Esophagus squamous epithelium (tissue), 5 donors: ENCODE measurements at places on chromosomes 5 and 9.

- DNase-seq, result no peak
Measured at GRCh38 chr5:126188804-126189203, 234.4 kb upstream of the GRAMD2B start.

DNA sequence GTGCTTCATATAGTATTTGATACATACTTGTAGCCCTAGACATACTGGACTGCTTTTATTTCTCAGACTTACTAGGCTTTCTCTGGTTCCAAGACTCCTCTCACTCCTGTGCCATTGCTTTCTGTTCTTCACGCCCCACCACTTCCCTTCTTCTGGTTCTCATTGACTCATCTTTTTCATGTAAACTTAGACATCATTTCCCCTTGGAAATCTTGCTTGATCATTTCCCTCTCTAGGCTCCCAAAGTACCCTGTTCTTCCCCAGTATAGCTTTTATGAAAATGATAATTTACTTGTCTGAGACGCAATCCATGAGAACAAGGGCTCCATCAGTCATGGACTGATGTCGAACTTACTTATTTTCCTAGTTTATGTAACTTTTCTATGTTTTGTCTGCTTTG lies 83.5 kb downstream of the TLR4 start:
- DNase-seq, result no peak

DNA sequence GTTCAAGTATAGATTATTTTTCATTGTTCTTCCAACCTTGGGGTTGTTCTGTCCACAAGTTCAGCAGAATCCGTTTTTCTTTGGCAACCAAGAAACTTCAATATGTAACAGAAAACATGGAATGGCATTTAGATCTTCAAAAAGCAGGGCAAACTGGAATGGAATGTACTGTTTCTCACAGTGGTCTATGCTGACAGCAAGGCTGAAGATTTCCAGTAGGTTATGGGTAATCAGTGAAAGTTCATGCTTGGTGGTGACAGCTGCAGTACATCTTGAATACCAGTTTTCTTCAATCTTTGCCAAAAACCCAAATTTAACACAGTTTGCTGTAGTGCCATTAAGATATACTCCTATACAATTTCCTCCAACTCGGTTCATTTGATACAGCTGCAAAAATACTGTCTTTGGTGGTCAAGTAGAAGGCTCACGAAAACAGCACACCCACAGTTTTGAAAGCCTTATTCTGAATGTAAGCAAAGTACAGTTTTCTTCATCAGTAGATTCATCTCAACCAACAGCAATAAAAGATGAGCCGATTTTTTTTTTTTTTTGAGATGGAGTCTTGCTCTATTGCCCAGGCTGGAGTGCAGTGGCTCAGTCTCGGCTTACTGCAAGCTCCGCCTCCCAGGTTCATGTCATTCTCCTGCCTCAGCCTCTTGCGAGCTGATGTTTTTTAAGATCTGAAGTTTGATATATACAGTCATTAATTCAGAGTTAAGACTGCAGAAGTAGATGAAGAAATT lies 4.9 kb downstream of the TRIM52 start:
- no peak for DNase-seq

DNA sequence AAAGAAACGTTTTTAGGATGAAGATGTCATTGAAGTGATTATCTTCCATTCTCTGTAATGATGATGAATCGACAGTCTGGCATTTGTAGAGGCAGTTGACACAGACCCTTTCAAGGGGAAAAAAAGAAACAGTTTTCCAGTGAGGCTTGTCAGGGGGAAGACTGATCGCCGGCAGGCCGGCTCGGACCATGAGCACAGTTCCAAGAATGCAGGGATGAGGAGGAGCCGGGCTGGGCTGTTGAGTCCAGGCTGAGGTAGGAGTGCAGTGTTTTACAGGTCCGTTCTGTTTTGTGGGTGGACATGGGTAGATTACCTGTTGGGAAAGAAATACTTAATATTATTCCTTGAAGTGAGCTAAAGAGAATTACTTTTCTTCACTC lies 194.6 kb downstream of the AOPEP start:
- DNase-seq, result no peak

GRCh38 chr9:7139886-7140285 lies 382.1 kb downstream of the KDM4C start:
- DNase-seq, result no peak

DNA sequence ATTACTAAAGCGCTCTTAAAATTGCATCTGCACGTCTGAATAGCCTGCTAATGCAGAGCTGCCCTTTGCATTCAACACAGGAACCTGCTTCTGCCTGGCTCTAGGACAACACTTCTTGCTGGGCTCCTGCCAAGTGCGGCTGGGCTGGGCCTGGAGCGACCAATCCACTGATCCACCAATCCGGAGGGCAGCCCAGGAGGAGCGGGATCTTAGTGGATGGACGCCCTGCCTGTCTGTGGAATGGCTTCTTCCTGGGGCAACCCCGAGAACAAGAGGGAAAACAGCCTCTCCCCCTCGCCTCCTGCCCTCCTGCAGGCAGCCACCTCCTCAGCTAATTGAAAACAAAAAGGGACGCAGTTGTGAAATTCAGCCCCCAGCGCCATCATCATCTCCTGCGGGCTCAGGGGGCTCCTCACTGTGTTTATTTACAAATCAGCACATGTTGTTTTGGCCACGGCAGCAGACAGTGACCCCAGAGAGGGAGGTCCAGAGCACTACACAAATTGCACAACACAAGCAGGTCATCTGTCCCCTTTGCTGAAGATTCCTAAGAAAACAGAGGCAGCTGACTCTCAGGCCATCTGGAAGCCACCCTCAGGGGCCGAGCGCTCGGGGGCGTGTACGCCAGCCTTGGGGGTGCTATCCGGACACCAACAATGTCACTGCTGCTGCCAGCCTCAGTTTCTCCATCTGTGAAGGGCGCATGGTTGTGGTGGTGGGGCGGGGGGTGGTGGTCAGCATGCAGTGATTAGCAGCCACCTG lies 57.3 kb downstream of the GADD45G start:
- DNase-seq, result no peak

DNA sequence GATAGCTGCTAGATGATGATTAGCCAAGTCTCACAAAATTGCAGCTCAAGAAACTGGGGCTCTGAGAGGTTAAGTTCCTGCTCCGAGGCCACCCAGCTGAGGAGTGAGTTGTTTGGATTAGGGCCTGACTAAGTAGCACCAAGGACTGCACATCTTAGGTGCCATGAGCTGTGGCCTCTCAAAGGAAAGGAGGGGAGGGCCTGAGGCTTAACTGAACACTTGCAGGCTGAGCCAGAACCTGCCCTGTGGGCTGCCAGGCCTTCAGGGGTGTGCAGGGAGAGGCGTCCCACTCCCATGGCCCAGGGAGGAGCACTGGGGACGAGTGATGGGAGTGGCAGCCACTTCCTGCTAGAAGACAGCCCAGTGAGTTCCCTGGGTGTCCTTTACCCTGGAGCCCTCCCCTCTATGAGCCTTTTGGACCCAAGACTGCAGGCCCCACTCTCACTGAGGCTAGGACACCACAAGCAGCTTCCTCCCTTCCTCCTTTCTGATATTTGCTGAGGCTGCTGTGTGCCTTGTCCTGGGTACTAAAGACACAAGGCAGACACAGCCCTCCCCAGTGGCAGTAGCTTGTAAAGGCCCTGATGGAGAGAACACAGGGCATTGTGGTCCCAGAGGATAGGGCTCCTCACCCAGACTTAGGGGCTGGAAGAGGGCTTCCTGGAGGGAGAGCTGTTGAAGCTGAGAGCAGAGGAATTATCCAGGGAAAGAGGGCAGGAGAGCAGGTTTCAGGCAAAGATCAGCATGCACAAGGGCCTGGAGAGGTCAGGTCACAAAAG lies 22.1 kb downstream of the LMX1B start:
- DNase-seq, result no peak

- DNase-seq, result no peak
Measured at GRCh38 chr9:110626101-110626829, 42.3 kb upstream of the MUSK start.

DNA sequence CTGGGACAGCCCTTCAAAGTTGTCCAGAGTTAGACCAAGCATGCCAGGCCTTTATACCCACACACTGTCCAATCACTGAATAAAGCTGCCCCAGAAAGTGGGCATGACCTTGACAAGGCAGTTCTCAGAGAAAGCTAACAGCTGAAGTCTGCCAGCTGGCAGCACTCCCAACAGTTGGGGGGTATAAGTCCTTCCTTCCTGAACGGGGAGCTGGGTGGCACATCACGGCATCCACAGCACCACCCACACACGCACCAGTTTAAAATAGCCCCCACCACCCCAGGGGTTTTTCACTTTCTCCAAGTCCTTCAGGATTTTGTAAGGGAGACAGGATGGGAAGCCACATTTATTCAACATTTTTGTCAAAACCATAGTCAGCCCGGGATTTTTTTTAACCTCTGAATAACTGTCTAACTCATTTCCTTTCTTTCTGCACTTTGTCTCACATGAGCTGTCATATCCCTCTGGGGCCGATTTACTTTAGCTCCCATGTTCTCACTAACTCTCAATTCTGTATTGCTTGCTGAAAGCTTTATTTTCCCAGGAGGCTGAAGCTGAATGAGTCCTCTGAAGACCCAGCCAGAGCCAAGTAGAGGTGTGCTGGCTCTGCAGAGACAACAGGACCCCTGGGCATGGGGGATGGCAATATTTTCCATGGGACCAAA lies 15.4 kb downstream of the FAM81B start:
- no peak for DNase-seq

GRCh38 chr5:141799507-141800167 lies 78.6 kb downstream of the PCDH1 start:
- no peak for DNase-seq

DNA sequence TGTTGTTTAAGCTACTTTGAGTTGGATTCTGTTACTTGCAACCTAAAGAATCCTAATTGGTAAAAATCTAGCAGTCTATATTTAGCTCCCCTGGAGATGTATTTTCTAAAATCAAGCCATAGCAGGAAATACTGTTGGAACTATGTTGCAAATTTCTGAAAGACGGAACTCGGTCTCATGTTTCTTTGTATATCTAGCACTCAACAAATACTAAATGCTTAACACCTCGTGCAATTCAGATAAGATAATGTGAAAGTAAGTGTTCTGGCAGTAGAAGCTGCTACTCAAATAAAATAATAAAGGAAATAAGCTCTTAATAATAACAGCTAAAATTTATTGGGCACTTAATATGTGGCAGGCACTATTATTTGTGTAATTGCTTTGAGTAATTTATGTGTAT lies 10.9 kb upstream of the PRELID2 start:
- DNase-seq, result no peak

DNA sequence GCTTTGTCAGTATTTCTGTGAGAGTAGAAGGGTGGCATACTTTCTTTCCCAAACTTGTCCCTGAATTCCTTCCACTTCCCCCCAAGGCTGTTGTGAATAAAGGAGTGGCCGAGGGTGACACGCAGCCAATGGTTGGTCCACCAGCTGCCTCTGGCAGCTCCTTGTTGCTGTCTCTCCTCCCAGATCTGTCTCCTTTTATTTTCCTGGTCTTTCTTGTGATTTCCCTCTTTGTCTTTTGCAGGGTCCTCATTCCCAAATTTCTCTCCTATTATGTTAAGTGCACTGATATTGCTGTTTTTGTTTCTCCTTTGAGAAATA lies 137.5 kb upstream of the HMHB1 start:
- DNase-seq, result no peak

DNA sequence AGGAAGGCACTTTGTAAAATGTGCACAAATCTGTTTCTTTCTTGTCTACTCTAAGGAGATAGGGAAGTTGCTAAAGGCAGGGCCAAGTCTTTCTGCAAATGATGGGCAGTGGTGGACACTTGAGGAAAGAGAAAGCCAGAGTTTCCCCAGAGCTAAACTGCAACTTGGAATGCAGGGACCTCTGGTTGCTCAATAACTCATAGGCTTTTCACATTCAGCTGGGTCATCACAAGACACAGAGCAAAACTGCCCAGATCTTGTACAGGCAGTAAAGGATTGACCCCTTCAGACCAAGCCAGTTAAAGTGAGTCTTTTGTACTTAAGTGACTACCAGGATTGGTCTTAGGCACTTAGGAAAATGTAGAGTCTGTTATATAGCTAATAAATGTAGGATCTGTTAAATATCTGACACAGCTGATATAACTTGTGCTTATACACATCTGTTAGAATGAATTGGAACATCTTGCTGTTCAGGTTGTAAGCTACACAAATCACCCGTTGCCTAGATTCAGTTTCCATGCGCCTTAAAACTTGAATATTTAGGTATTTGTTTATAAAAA lies 13.5 kb upstream of the AGXT2 start:
- DNase-seq, result no peak

- no peak for DNase-seq
Measured at GRCh38 chr5:95439801-95440493, 48.8 kb downstream of the FAM81B start.

DNA sequence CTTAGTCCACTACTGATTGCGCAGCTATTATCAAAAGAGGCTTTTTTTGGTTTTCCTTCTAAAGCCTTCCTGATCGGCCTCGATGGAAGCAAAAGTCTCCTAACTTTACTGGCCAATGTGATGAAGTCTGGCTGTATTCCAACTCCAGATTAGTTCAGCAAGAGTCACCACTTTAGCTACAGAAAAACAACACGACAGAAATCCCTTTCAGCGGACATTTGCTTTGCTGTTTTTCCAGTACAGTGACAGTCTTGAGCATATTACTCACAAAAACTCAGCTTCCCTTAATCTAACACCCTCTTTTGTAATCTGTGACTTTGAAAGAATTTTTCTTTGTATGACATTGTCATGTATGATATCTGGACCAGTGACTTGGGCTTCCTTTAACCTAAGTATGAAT lies 95.7 kb downstream of the HOMER1 start:
- no peak for DNase-seq

DNA sequence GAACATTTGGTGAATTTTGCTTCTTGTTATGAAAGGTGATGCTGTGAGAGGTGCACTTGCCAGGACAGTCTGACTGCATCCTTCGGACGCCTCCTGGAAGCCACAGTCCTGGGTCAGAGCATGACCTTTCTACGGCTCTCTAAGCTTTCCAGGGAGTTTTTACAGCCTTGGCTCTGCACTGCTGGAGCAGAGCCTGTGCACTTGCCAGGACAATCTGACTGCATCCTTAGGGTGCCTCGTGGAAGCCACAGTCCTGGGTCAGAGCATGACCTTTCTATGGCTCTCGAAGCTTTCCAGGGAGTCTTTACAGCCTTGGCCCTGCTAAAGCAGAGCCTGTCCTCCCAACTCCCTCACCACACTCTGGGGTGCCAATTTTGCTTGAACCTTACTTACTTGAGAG lies 49.6 kb downstream of the CCDC180 start:
- DNase-seq, result no peak

DNA sequence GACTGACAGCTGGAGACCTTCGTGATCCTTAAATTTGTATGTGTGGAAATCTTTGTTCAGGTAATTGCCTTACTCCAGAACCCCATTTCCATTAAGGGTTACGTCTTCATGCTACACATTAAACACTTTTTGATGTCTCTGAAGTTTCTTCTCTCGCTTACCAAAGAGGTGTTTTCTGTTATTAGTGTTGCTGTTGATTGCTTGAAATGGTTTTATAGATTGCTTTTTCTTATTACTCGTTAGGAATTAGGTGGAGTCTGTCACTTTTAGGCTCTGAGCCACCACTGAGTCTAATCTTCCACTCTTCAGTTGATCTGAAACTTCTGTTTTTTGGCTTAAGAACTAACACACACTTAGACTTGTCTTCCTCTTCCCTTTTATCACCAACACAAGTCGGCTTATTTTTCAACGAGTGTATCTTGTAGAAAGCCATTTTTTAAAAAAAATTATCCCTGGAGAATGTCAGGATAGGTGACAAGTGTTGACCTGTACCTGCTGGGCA lies 62.2 kb upstream of the PPARGC1B start:
- no peak for DNase-seq

GRCh38 chr5:40681363-40682153 lies 1.8 kb downstream of the PTGER4 start:
- DNase-seq, result peak; percentile 17
